ENCODE measurements at places on chromosomes 3 and 15.

GRCh38 chr3:4294616-4295327 lies 8.4 kb upstream of the SETMAR start:
- no peak for DNase-seq

- no peak for DNase-seq
These were observed 32.4 kb downstream of the EPHA3 start for GRCh38 chr3:89139870-89140269.

DNA sequence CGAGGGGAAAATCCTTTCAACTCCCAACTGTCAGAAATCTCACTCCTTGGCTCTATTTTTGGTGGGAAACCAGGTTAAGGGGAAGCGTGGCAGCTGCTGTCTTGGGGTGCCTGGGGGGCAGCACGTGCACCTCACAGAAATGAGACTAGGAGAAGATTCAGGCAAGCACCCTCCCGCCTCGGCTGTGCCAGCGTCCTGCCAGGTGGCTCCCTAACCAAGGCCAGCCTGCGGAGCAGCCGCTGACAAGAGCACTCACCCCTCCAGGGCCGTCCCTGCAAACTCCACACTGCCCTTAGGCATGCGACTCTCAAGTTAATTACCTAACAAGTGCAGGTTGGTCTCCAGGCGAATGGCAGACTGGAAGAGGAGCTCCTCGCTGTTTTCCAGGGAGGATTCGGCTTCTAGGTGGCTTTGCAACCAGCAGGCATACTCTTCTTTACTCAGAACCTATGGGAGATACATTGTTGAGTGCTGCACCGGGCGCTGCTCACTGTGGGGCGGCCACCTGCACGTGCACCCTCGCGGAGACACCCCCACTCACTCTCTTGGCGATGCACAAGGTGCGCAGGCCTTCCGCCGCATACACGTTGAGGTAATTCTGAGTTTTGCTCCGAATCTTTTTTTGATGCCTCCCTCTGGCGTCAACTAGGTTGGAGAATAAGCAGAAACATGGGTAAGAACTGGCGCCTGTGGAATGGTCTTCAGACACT lies 155.3 kb downstream of the ATP10A start:
- DNase-seq, result no peak

- DNase-seq, result no peak
These were observed 59.0 kb downstream of the SLC12A1 start for GRCh38 chr15:48265135-48265534.

- no peak for DNase-seq
These were observed 63.2 kb downstream of the SSUH2 start for GRCh38 chr3:8581373-8581772.

GRCh38 chr15:37372064-37372463 lies 271.7 kb upstream of the MEIS2 start:
- DNase-seq, result no peak

DNA sequence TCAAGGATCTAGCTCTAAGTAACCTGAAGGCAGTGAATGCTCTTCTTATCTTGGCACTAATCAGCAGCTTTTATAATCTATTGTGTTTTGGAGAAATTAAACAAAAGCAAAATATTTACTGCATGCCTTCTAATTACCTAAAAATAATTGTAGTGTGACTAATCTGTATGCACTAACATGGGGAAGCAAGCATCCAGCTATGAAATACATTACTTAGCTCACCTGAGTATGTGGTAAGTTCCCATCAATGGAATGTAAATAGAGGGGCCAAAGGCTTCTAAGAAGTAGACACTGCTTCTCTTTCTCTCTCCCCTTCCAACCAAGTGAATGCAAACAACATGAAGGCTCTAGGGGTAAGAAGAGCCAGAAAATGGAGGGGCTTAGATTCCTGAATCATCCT lies 165.6 kb downstream of the STAG1 start:
- DNase-seq, result no peak

GRCh38 chr3:159924411-159924810 lies 64.2 kb upstream of the IL12A start:
- no peak for DNase-seq

GRCh38 chr15:89072277-89072869 lies 15.9 kb upstream of the ABHD2 start:
- no peak for DNase-seq

DNA sequence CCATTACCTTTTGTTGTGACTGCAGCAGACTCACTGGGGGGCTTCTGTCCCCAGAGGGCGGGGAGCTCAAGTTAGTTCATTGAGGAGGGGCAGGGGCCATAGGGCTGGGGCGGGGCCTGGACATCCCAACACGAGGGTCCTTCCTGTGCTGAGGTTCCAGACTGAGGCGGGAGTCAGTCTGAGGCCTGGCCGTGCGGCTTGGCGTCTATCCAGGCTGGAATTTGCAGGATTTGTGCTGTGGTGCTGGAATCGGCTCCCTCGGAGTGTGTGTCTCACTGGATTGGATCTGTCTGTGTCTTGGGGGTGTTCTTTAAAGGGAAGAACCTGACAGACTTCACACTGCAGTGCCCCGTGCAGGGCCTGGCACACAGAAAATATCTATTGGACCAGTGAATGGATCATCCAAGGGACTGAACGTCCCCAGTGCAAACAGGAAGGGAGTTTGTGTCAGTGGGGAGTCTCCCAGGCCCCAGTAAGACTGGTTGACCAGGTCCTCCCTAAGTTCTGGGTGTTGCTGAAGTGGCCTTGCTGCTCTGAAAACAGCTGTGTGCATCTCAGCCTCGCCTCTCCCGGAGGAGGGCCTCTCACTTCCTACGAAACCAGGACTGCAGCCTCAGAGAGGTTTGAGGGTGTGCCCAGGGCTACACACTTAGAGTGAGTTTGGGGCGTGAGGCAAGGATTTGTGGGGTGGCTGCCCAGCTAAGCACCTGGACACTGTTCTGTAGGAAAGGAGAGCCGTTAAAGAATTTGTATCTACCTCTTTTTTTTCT lies 26.1 kb downstream of the GOLGA6L2 start:
- DNase-seq, result no peak

- no peak for DNase-seq
These were observed 42.1 kb downstream of the ZNF654 start for GRCh38 chr3:88101142-88101541.

- DNase-seq, result no peak
These were observed 54.9 kb downstream of the CCNL1 start for GRCh38 chr3:157104928-157105652.

- DNase-seq, result no peak
These were observed 209.3 kb upstream of the FEZF2 start for GRCh38 chr3:62582495-62583172.

DNA sequence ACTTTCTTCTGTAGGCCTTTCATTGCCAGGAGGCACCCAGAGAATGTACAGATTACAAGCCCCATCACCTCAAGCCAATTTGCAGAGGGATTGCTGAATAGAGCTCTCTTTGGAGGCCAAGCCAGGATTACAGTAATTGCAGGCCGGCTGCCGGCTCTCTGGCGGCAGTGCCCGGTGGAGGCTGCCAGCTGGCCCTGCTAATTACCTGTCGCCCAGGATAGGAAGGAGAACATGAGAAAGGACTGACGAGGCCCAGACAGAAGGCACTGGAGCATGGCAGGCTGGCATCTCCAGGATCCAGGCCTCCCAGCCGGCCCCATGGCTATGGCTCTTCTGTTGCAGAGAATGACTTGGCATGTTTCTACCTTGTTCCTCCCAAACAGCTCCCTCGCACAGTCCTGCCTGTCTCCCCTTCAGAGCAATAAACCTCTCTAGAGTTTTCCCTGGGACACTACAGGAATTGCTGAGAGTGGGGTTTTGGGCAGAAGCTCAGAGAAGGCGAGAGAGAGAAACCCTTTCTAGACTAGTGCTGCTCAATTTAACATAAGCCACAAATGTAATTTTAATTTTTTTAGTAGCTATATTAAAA lies 273.6 kb upstream of the PROK2 start:
- no peak for DNase-seq

GRCh38 chr3:190709351-190709773 lies 153.1 kb downstream of the GMNC start:
- no peak for DNase-seq

- DNase-seq, result no peak
These were observed 11.6 kb downstream of the STRIT1 start for GRCh38 chr3:155281912-155282311.

GRCh38 chr3:8455526-8456411 lies 45.9 kb upstream of the LMCD1 start:
- no peak for DNase-seq

DNA sequence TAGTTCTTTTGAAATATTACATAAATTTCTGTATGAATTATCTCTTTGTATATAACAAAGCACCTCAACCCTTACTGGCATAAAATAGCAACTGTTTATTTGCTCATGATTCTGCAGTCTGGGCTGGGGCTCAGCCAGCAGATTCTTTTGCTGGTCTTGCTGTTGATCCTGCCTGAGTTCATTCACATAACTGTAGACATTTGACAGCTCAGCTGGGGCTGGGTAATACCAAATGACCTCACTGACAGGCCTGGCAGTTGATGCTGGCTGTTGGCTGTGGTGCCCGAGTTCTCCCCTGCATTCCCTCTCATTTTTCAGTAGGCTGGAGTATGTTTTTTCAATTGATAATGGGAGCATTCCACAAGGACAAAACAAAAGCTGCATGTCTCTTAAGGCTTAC lies 449.9 kb upstream of the GOLIM4 start:
- no peak for DNase-seq

GRCh38 chr3:95319921-95320494 lies 1257.1 kb downstream of the NSUN3 start:
- DNase-seq, result no peak

GRCh38 chr3:124586126-124587052 lies 143.9 kb upstream of the UMPS start:
- DNase-seq, result no peak

- DNase-seq, result no peak
These were observed 28.2 kb upstream of the DET1 start for GRCh38 chr15:88574655-88575054.

DNA sequence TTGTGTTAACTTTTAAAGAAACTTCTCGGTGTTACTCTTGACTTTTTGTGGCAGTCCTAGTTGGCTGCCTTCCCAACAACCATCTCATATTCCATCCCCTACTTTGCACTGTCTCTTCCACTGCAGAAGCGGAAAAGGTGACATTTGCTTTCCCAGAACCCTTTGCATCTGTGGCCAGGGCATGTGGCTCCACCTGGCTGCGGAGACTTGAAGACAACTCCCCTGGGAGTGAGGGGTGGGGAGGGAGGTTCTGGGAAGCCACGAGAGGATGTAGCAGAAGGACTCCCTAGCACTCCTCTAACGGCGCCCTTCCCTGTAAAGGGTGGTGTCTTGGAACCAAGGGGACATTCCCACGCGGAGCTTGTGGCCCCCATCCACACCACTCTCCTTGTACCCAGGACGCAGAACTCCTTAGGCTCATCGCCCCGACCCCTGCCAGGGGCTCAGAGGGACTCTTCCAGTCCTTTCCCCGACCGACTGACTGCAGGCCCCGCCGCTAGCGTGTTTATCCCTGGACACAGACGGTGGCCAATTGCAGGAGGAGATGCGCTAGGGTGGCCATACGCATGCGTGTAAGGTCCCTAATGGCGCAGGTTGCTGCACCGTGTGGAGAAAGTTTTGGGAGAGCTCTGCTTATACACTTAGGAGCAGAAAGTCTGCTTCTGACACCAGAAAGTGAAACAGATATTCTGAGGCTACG lies 33.2 kb upstream of the SECISBP2L start:
- no peak for DNase-seq

DNA sequence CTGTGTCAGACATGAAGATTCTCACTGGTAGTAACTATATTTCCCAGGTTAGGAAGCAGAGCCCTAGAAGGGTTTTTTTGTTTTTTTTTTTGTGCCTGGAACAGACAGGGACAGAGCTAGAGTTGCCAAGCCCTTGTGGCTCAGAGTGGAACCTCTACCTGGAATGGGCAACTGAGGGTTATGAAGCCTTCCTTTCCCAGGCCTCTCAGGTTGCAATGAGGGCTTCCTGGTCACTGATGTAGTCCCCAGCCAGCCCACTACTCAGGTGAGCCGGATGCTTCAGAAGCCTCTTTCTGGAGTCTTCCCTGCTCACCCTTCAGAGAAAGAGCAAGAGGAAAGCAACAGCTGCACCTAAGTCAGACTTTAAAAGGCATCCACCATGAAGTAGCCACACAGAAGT lies 48.8 kb upstream of the MANF start:
- no peak for DNase-seq

DNA sequence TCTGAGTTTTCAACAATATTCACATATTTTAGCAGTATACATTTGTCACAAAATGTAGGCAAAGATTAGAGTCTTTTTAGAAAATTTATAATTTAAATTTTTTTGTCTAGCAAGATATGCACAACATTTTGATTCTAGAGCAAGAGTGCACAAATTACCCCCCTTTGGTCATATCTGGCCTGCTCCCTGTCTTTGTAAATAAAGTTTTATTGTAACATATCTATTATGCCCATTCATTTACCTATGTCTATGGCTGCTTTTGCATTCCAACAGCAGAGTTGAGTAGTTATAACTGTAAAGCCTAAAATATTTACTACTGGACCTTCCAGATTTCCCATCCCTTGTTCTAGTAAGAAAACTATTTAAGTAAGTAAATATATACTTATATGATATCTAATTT lies 430.7 kb downstream of the EDEM1 start:
- no peak for DNase-seq

DNA sequence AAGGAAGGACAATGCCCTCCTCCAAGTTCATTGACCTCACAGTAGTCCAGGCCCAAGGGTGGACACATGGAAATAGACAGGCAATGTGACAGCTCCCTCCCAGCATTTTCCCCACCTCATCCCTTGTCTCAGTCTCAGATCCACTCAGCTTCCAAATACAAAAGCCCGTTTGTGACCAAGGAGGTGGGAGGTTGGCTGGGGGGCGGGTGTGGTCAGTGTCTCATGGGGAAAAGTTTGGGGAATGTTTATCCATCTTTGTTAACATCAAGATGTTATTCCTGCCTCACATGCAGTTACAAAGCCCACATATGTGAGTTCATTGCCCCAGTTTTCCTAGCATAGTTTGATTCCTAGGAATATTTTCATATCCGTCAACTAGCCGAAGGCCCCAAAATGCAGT lies 338.5 kb upstream of the PPP2R3A start:
- DNase-seq, result no peak

DNA sequence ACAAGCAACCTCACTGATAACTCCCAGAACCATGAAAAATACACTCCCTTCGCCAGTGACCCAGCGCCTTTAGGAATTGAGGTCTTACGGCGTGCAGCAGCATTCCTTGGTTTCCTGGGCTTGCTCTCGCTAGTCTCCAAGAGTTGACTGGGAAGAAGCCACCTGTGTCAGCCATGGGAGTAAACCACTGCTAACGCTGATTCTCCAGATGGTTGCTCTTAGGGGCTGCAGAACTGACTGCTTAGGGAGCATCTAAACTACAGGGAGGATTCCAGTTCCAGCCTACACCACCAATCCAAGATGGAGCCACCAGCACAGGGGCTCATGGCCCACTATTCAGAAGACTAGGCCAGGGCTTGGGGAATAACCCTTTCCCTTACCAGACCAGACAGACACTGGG lies 2.4 kb downstream of the RBPMS2 start:
- no peak for DNase-seq

- no peak for DNase-seq
These were observed 28.0 kb downstream of the PTPN9 start for GRCh38 chr15:75551091-75551490.

DNA sequence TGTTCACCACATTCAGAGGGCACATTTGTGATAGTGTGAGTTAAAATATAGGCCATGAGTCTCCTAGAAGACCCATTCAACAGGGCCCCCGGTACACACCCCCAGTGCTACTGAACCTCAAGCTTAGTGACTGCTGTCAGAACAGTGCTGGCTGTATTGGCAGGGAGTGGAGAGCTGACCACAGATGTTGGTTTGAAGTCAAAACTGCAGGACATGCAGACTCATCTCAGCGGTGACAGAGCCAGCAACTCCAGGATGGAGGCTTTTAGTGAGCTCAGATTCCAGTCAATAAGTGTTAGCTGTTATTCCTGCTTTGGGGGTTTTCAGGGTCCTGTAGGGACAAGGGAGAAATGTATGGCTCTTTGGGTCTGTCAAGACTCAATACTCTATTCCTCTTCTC lies 29.1 kb downstream of the PRR20G start:
- DNase-seq, result no peak
